ENCODE measurements at places on chromosomes 1 and 21. TPM values are rescaled to one million over a fixed set of nuclear protein-coding genes. Genes with fewer than 3 reads are reported as not detected.

GRCh38 chr1:153659175-153659534, 652 bp downstream of the SNAPIN start:
- no peak for DNase-seq

GRCh38 chr1:59768792-59769735, 45.7 kb upstream of the HOOK1 start:
- no peak for DNase-seq

- DNase-seq: no peak
Measured at GRCh38 chr1:172971241-172971640, 79.5 kb downstream of the TNFSF18 start.

- no peak for DNase-seq
Measured at GRCh38 chr21:40173816-40174215, 306.6 kb downstream of the PCP4 start.

GRCh38 chr1:228120351-228120750, 11.3 kb upstream of the MRPL55 start:
- no peak for DNase-seq

DNA sequence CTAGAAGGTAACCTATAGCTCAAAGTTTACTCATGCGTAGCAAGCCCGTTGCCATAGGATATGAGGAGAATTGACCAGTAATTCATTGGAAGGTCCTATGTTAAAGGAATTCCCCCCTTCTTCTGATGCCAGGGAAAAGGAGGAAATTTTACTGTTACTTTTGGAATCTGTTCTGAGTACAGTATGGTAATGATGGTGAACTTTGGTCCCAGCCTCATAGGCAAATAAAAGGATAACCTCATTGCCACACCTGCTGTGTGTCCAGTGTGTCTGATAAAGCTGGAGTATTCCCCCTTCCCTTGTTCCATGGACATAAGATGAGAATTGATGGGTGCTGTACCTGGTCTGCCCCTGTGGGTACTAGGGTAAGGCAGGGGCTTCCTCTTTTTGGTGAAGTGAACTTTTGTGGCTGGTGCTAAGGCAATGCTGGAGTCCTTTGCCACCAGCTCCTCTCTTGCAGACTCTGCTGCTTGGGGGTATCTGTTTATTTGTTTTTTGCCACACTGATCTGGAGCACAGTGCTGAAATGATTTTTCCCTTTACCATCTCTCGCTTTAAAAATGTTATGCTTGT, 22.2 kb downstream of the MPZ start:
- no peak for DNase-seq

GRCh38 chr1:35857830-35858229, 25.2 kb upstream of the AGO1 start:
- DNase-seq: no peak

DNA sequence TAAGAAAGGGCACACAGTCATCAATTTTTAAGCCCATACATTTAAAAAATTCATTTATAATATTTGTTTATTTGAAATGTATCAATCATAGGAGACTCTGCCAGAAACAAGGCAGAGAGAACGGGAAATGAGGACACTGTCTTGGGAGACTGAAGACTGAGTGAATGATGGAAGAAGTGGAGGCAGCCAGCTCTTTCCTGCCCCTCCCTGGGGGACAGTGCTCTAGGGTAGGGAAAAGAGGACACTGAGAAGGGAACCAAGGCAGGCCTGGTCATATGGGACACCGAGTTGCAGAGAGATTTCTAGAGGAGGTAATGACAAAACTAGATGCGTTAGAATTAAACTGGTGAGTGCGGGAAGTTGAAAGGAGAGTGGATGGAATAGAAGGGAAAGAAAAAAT, 31.6 kb downstream of the EEIG2 start:
- DNase-seq: no peak

DNA sequence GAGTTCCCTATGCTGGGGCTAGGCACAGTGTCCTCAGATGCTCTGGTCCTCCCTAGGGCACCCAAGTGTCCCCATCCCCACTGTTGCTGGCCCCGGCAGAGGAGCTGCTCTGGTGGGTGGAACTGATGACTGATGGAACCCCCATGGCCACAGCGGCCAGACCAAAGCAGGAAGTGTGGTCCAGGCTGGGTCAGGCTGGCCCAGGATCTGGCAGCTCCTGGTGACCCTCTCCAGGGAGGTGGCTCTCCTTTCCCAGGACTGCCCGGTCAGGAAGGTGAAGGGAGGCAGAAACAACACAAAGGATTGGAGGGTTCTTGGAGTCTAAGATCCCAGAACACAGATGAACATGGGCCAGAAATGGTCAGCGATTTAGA, 1.1 kb downstream of the NKAIN1 start:
- no peak for DNase-seq

GRCh38 chr1:194929357-194929756, 1678.9 kb downstream of the KCNT2 start:
- no peak for DNase-seq

DNA sequence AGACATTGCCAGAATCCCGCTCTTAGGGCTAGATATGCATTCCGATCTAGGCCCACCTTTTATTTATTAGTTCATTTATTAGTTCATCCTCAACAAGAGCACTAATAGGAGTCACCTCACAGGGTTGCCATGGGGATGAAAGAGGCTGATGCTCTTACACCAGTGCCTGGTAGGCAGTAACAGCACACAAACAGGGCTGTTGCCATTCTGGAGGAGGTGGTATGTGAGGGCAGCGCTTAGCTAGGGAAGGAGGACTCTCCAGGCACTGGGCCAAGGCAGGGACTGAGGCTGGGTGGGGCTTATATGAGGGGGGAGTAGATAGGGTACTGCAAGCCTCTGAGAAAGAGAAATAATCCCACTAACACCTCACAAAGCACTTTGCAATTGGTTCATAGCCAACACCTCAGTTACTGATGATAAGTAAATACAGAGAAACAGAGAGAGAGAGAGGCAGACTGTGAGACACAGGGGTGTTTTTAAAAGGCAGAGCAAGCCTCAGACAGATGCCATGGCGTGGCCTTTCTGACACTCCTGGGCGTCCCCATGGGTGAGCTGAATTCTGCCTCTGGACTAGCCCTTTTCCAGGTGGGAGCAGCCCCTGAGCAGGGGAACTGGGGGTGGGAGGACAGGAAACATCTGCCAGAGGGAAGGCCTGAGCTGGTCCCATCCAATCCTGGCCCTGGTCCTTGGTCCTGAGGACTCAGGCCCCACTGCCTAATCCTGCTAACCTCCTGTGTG, 5.9 kb downstream of the FCGR2A start:
- DNase-seq: no peak

The ROR1 gene
- 0.18 TPM for total RNA-seq

The DNALI1 gene
- not detected for total RNA-seq

The SOD1 gene
- total RNA-seq: 284 TPM

The DYNLT4 gene
- total RNA-seq: not detected

The PDZK1 gene
- total RNA-seq: not detected

The MPL gene
- total RNA-seq: not detected

The CFHR1 gene
- 0.26 TPM for total RNA-seq

The SH3GLB1 gene
- 42.1 TPM for total RNA-seq

The ZNF695 gene
- 0.29 TPM for total RNA-seq

All from activated T-cell treated with anti-CD3 and anti-CD28 coated beads, Interleukin-2, amount 50 U/mL, for 4 hours (primary cell).